ENCODE measurements at places on chromosomes 6 and 20.

DNA sequence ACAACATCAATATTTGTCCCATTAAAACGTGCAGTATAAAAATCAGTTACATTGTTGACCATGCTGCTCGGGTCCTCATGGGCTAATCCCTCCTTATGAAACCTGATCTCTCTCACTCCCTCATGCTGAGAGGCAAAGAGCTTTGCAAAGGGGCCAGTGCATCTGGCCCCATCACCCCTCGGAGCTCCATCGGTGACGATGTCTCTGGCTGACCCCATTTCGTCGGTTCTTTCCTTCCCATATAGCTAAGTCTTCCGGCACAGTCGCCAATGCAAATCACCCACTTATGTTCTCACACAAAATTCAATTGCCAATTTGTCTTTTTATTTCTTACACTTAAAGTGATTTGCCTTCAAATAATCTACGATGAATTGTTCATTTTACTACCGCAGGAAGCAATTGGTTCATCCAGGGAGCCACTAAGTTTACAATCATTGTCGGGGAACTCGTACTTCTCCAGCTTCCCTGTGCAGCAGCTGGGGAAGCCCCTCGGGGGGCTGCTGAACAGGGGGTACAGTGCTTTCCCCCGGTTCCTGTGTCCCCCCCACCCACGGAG lies 199.8 kb upstream of the CDH4 start:
- no peaks in the 10 kb centered on the region for H3K27me3 ChIP-seq
- H3K4me3 ChIP-seq = no peak overlapping the region
- H3K27ac ChIP-seq = no peak overlapping the region
- H3K36me3 ChIP-seq = no peaks in the 10 kb centered on the region
- H3K4me1 ChIP-seq = no peaks in the 10 kb centered on the region
- no peak for DNase-seq

DNA sequence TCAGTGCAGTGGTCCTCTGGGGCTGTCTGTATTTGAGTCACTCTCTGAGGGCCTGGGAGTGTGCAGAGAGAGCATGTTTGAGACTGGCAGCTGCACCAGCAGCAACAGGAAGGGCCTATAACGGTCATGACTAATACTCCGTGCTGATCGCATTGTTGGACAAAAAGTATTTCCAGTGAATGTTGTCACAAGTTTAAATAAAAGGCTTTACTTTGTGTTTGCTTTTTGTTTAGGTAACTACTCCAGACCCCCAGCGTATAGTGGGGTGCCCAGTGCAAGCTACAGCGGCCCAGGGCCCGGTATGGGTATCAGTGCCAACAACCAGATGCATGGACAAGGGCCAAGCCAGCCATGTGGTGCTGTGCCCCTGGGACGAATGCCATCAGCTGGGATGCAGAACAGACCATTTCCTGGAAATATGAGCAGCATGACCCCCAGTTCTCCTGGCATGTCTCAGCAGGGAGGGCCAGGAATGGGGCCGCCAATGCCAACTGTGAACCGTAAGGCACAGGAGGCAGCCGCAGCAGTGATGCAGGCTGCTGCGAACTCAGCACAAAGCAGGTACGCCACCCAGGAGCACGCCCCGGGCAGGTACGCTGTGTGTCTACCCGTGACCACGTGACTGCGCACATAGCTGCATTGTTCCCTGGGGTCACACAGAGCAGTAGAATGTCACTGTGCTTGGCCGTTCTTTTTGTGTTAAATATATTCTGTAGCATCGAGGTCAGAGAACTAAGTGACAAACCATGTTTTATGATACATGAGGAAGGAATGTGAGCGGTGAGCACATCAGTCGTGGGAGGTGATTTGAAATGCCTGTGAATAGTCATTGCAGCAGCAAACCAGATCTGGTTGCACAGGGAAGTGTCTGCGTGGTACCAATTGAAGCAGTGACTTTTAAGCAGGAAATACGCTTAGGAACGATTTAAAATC lies 174.7 kb downstream of the TMEM242 start:
- H3K4me1 ChIP-seq = no peaks in the 10 kb centered on the region
- no peak overlapping the region for H3K27ac ChIP-seq
- H3K4me3 ChIP-seq = no peak overlapping the region
- H3K36me3 ChIP-seq = peaks cover 1% of the 10 kb centered on the region
- no peak for DNase-seq

GRCh38 chr20:50192364-50193198 lies 2.0 kb downstream of the CEBPB start:
- no peaks in the 10 kb centered on the region for H3K27me3 ChIP-seq
- peak; percentile 80 for DNase-seq
- H3K36me3 ChIP-seq = peaks cover 5% of the 10 kb centered on the region

DNA sequence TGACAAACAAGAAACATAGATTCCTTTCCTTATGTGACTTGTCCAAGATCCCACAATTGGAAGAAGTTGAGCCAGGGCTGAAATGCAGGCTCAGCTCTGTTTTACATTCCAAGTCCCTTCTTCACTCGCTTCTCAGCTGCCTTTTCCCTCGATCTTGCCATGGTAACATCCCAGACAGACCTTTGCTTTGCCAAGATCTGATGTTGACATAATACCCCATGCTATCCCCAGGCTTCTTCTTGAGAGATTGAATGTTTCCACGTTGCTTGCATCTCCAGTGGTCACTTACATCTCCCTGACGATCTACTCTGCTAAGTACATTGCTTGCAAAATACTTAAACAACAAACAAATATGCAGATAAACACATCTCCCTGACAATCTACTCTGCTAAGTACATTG lies 63.5 kb downstream of the TBXT start:
- H3K36me3 ChIP-seq = no peaks in the 10 kb centered on the region
- H3K27ac ChIP-seq = no peak overlapping the region
- H3K27me3 ChIP-seq = no peaks in the 10 kb centered on the region
- no peaks in the 10 kb centered on the region for H3K4me1 ChIP-seq
- H3K4me3 ChIP-seq = no peak overlapping the region

- no peaks in the 10 kb centered on the region for H3K36me3 ChIP-seq
- H3K4me1 ChIP-seq = peaks cover 13% of the 10 kb centered on the region
- DNase-seq = no peak
- H3K27ac ChIP-seq = no peak overlapping the region
- no peak overlapping the region for H3K4me3 ChIP-seq
- H3K27me3 ChIP-seq = no peaks in the 10 kb centered on the region
Observed at GRCh38 chr6:137845460-137845859, 21.6 kb upstream of the TNFAIP3 start.

- no peak overlapping the region for H3K27ac ChIP-seq
- H3K27me3 ChIP-seq = no peaks in the 10 kb centered on the region
- H3K36me3 ChIP-seq = peaks cover 1% of the 10 kb centered on the region
- no peaks in the 10 kb centered on the region for H3K4me1 ChIP-seq
- no peak overlapping the region for H3K4me3 ChIP-seq
Observed at GRCh38 chr6:118588626-118589025, 40.5 kb downstream of the PLN start.

- no peaks in the 10 kb centered on the region for H3K4me1 ChIP-seq
- H3K27ac ChIP-seq = no peak overlapping the region
- no peaks in the 10 kb centered on the region for H3K36me3 ChIP-seq
Observed at GRCh38 chr6:38022688-38023087, 203.2 kb downstream of the ZFAND3 start.

GRCh38 chr6:33160728-33161344 lies 31.4 kb downstream of the COL11A2 start:
- H3K27me3 ChIP-seq = no peaks in the 10 kb centered on the region
- H3K4me1 ChIP-seq = peaks cover 18% of the 10 kb centered on the region
- H3K27ac ChIP-seq = no peak overlapping the region
